ENCODE measurements at places on chromosomes 3 and 15. TPM values are rescaled to one million over a fixed set of nuclear protein-coding genes. Genes with fewer than 3 reads are reported as not detected.

The RNF13 gene
- 21.9 TPM for total RNA-seq

The VWA5B2 gene
- not detected for total RNA-seq

The MCF2L2 gene
- total RNA-seq, result 3.2 TPM

The MKRN2OS gene
- not detected for total RNA-seq

The WDR76 gene
- total RNA-seq, result 27.9 TPM

The ISY1 gene
- 19.6 TPM for total RNA-seq

The IQCF5 gene
- total RNA-seq, result not detected

The AMIGO3 gene
- 0.50 TPM for total RNA-seq

The ARRDC4 gene
- total RNA-seq, result 6.5 TPM

The FANCI gene
- total RNA-seq, result 33.7 TPM

The A4GNT gene
- total RNA-seq, result not detected

The DAZL gene
- not detected for total RNA-seq

The TICRR gene
- total RNA-seq, result 10.3 TPM

The ZIC1 gene
- not detected for total RNA-seq

The NECTIN3 gene
- 34.6 TPM for total RNA-seq

The ASB14 gene
- not detected for total RNA-seq

The EAF1 gene
- 13.8 TPM for total RNA-seq

The BTLA gene
- total RNA-seq, result not detected

The RPL14 gene
- 451 TPM for total RNA-seq

The ACKR4 gene
- not detected for total RNA-seq

All from bronchus fibroblast of lung (primary cell).